ENCODE measurements at places on chromosomes 12 and 14.

GRCh38 chr12:72323881-72324280 is 51.7 kb downstream of the TRHDE start:
- no peak for DNase-seq

GRCh38 chr14:104105071-104105821 is 19.7 kb downstream of the ASPG start:
- no peak for DNase-seq

- no peak for DNase-seq
Measured at GRCh38 chr14:38989922-38990546, 113.0 kb downstream of the SEC23A start.

DNA sequence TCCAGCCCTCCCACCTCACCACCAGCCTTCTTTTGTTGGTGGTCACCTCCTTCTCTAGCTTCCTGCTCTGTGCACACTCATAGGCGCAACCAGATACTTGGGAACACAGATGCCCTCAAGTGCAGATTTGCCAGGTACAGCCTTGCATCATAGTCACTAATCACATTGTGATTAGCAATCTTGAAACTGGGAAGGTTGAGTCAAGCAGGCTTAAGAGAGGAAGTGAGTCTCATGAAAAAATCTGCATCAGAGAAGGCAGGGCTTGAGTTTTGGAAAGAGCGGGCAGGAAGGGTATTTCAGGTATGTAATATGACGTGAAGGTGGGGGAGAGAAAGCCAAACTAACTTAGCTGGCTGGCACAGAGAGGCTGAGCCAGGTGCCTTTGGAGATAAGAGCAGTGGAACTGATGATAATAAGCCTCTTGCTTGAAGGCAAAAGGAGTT is 2.7 kb upstream of the RABGGTA start:
- DNase-seq = no peak

DNA sequence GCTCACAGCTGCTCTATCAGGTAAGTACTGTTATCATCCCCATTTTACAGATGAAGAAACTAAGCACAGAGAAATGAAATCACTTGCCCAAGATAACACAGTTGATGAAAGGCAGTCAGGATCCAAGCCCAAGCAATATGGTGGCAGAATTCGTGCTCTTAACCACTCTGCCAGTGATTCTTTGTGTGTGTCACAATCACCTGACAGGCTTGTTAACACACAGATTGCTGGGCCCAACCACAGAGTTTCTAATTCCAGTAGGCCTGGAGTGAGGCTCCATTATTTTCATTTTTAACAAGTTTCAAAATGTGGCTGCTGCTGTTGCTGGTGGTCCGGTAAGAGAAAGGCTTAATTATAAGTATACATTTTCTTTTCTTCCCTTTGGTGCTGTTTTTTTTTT is 134.2 kb downstream of the TGFB3 start:
- DNase-seq = no peak

- no peak for DNase-seq
Measured at GRCh38 chr12:38586789-38587188, 270.2 kb downstream of the ALG10B start.
